ENCODE measurements at places on chromosomes 5 and 9. TPM values are rescaled to one million over a fixed set of nuclear protein-coding genes. Genes with fewer than 3 reads are reported as not detected.

Gene EIF4E1B
- not detected for total RNA-seq

Gene UCK1
- 24.8 TPM for total RNA-seq

Gene PHF24
- total RNA-seq = 3.1 TPM

Gene NR5A1
- not detected for total RNA-seq

Gene PCDHGA6
- total RNA-seq = 6.3 TPM

Gene PRSS3
- not detected for total RNA-seq

Gene CD74
- 3.1 TPM for total RNA-seq

Gene WHRN
- total RNA-seq = 3.2 TPM

Gene SPATA31A3
- total RNA-seq = not detected

Gene CARD6
- total RNA-seq = not detected

GRCh38 chr5:24773261-24773660, 128.5 kb upstream of the CDH10 start:
- no peak for DNase-seq
- peaks cover 2% of the 10 kb centered on the region for H3K4me1 ChIP-seq
- H3K27ac ChIP-seq = no peak overlapping the region
- no peaks in the 10 kb centered on the region for H3K36me3 ChIP-seq
- H3K4me3 ChIP-seq = no peak overlapping the region
- no peaks in the 10 kb centered on the region for H3K27me3 ChIP-seq

DNA sequence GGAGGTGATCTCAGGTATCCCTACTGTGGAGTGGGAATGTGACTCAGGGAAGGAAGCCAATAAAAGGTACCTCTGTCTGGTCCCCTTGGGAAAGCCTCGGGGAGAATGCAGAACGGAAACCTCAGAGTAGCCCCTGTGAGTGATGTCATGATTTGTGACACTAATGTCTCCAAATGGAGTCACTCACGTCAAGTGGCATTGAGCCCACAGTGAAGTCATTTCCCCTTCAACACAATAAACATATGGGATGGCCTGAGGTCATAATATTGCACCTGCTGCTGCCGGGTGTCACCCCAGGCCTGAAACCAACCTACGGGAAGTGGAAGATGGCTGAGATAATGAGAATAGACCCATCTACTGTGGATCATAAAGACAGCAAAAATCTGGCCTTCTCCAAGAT, 75.9 kb upstream of the GOLM1 start:
- DNase-seq = no peak
- no peaks in the 10 kb centered on the region for H3K4me1 ChIP-seq
- no peaks in the 10 kb centered on the region for H3K27me3 ChIP-seq

DNA sequence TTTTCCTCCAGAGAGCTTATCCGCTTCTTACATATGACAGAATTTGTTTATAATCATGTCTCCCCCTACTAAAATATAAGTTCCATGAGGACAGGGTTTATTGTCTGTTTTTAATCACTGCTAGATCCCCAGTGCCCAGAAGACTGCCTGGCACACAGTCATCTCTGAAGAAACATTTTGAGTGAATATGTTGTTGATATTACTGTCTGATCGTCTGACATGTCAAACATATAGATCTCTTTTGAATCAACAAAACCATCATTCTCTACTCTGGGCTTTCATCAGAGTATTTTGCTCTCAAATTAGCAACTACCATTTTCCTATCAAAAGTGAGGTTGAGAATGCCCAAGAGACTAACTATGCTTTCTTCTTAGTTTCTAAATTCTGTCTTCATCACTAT, 67.3 kb upstream of the SHISAL2B start:
- no peaks in the 10 kb centered on the region for H3K36me3 ChIP-seq
- H3K27ac ChIP-seq = no peak overlapping the region
- no peak for DNase-seq
- H3K4me1 ChIP-seq = peaks cover 3% of the 10 kb centered on the region
- no peaks in the 10 kb centered on the region for H3K27me3 ChIP-seq

- H3K4me1 ChIP-seq = peaks cover 51% of the 10 kb centered on the region
- H3K36me3 ChIP-seq = peaks cover 3% of the 10 kb centered on the region
- H3K4me3 ChIP-seq = no peak overlapping the region
- no peak overlapping the region for H3K27ac ChIP-seq
- H3K27me3 ChIP-seq = peaks cover 12% of the 10 kb centered on the region
These were observed 29.7 kb downstream of the PCDHGC5 start for GRCh38 chr5:141518618-141519015.

DNA sequence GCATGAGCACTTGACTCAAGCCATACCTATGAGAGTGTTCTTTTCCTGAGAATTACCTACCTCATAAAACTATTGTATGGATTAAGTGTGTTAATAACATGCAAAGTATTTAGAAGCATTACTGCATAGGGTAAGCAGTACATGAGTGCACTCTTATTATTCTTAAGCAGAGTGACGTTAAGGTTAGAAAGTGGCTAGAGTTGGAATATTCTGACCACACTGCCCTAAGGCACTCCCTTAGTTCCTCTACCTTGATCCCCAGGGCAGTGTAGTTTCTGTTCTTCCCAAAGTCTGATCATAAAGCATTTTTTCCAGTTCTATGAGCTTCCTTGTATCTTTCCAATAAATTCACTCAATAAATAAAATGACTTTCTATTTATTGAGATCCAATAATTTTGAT, 189.2 kb downstream of the PCSK1 start:
- no peaks in the 10 kb centered on the region for H3K36me3 ChIP-seq
- H3K4me3 ChIP-seq = no peak overlapping the region
- H3K27ac ChIP-seq = no peak overlapping the region
- H3K4me1 ChIP-seq = peaks cover 24% of the 10 kb centered on the region
- DNase-seq = no peak

GRCh38 chr5:129572060-129572459, 112.0 kb downstream of the ADAMTS19 start:
- H3K27ac ChIP-seq = no peak overlapping the region
- no peaks in the 10 kb centered on the region for H3K36me3 ChIP-seq
- H3K4me3 ChIP-seq = no peak overlapping the region
- no peaks in the 10 kb centered on the region for H3K27me3 ChIP-seq

GRCh38 chr5:79791843-79792242, 102.2 kb downstream of the CMYA5 start:
- no peak overlapping the region for H3K27ac ChIP-seq
- peaks cover 9% of the 10 kb centered on the region for H3K4me1 ChIP-seq
- no peak overlapping the region for H3K4me3 ChIP-seq
- H3K27me3 ChIP-seq = peaks cover 2% of the 10 kb centered on the region
- DNase-seq = no peak
- H3K36me3 ChIP-seq = no peaks in the 10 kb centered on the region

DNA sequence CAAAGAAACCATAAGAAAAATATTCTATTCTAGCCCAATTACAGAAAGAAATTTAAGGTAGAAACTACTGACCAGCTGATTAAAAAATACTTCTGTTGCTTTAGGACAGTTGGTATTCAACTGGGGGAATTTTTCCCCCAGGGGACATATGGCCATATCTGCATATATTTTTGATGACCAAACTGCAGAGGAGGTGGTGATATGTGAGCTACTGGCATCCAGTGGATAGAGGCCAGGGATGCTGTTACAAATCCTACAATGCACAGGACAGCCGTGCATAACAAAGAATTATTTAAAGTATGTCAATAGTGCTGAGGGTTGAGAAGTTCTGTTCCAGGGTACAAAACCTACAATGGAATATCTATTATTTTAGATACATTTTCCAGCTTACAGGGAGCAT, 24.0 kb downstream of the ZFR start:
- H3K4me3 ChIP-seq = no peak overlapping the region
- no peak for DNase-seq
- peak overlapping the region; percentile 22 for H3K27ac ChIP-seq
- no peaks in the 10 kb centered on the region for H3K36me3 ChIP-seq
- H3K27me3 ChIP-seq = peaks cover 2% of the 10 kb centered on the region

DNA sequence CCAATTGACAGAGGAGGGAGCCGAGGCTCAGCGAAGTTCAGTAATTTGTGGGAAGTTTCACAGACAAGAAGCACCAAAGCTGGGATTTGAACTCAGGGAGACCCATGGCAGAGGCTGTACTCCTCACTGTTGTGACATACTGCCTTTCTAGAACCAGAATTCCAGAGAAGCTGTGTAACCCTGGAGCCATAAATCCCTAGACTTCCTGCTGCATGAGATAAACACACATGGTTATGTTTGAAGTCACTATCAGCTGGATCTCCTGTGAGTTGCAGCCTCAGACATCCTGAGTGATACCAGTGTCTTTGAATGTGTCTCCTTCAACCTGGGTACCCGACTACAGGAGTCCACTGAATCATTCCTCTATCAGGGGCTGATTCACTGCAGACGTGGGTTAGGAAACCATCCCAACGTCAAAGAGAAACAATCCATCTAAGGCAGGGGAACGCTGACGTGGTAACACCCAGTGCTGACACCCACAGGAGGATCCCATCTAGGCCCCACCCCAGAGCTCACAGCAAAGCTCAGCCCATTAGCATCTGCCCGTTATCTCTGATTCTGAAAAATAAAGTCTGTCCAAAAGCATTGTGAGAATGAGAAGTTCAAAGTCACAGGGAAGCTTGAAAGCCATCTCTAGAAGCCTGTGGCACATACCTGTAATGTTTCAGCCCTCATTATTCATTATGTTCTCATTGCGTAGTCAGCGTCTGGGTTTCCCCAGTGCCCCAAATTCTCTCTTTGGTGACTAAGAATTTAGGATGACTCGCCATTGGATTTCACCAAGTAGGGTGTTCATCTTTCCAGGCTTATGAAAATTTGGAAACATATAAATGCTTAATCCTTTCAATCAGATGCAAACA, 36.3 kb upstream of the BASP1 start:
- no peak overlapping the region for H3K27ac ChIP-seq
- H3K36me3 ChIP-seq = no peaks in the 10 kb centered on the region
- no peak overlapping the region for H3K4me3 ChIP-seq
- H3K4me1 ChIP-seq = peaks cover 3% of the 10 kb centered on the region
- peaks cover 5% of the 10 kb centered on the region for H3K27me3 ChIP-seq
- no peak for DNase-seq

DNA sequence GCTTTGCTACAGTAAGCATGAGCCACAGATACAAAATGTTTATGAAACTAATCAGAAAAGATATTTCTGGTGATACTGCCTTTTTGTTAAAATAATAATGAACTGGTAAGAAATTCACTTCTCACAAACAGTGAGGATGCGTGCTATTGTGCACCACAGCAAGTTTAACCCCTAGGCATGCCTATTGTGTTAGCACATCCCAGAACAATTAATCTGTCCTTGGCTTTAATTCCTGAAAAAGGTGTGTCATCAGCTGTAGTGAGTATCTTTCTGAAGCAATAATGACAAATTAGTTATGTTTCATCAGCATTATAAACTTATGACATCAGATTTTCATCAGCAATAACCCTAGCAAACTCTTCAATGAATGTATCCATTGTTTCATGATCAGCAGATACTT, 1307.2 kb downstream of the EFNA5 start:
- H3K36me3 ChIP-seq = no peaks in the 10 kb centered on the region
- no peaks in the 10 kb centered on the region for H3K27me3 ChIP-seq
- DNase-seq = no peak
- H3K27ac ChIP-seq = no peak overlapping the region

GRCh38 chr5:175393897-175394296, 50.1 kb downstream of the DRD1 start:
- H3K36me3 ChIP-seq = no peaks in the 10 kb centered on the region
- no peak for DNase-seq
- no peaks in the 10 kb centered on the region for H3K4me1 ChIP-seq
- no peak overlapping the region for H3K4me3 ChIP-seq
- H3K27ac ChIP-seq = no peak overlapping the region

GRCh38 chr9:77593528-77593927, 54.6 kb downstream of the GNA14 start:
- H3K4me1 ChIP-seq = no peaks in the 10 kb centered on the region
- no peak overlapping the region for H3K27ac ChIP-seq
- no peak for DNase-seq
- no peak overlapping the region for H3K4me3 ChIP-seq

GRCh38 chr5:40669606-40670390, 9.9 kb upstream of the PTGER4 start:
- peaks cover 2% of the 10 kb centered on the region for H3K27me3 ChIP-seq
- H3K4me1 ChIP-seq = no peaks in the 10 kb centered on the region
- H3K27ac ChIP-seq = no peak overlapping the region
- no peaks in the 10 kb centered on the region for H3K36me3 ChIP-seq
- no peak for DNase-seq

DNA sequence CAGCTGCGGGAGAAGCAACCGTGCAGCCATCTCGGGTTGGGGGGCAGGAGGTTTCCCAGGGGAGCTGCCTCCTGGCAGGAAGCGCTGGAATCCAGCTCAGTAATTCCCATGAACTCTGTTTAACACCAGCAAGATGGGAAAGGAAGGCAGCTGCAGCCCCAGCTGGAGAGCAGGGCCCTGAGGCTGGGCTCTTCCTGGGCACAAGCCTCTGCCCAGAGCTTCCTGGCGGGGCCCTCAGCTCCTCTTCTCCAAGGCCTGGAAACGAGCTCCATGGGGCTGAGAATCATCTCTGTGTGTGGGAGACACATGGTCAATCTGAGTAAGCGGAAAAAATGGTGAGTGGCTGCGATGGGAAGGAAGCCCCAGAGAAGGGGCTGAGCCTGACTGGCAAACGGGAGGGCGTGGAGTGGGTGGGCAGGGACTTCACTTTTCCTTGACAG, 6.3 kb downstream of the MRPL36 start:
- no peak overlapping the region for H3K27ac ChIP-seq
- no peaks in the 10 kb centered on the region for H3K27me3 ChIP-seq
- H3K36me3 ChIP-seq = no peaks in the 10 kb centered on the region
- DNase-seq = no peak

- H3K36me3 ChIP-seq = no peaks in the 10 kb centered on the region
- no peak for DNase-seq
- H3K27me3 ChIP-seq = no peaks in the 10 kb centered on the region
- no peak overlapping the region for H3K27ac ChIP-seq
- no peaks in the 10 kb centered on the region for H3K4me1 ChIP-seq
These were observed 146.6 kb downstream of the ADAMTS12 start for GRCh38 chr5:33745101-33745770.

DNA sequence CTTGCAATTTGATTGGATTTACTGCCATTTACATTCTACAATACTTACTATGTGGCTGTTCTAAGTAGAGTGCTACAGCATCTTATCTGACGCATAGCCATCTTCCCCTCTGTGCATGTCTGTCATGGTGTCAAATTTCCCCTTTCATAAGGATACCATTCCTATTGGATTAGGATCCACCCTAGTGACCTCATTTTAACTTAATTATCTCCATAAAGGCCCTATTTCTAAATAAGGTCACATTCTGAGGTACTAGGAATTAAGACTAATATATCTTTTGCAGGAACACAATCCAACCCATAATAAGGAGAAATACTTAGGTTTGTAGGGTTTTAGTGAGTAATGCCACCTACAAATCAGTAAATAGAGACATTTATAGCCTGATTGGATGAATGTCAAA, 268.0 kb downstream of the ADAMTSL1 start:
- H3K27me3 ChIP-seq = peaks cover 4% of the 10 kb centered on the region
- no peak overlapping the region for H3K4me3 ChIP-seq
- H3K36me3 ChIP-seq = no peaks in the 10 kb centered on the region
- H3K4me1 ChIP-seq = peaks cover 5% of the 10 kb centered on the region
- DNase-seq = no peak

GRCh38 chr5:157308836-157309465, 43.0 kb downstream of the CYFIP2 start:
- H3K4me3 ChIP-seq = no peak overlapping the region
- H3K27ac ChIP-seq = no peak overlapping the region
- no peaks in the 10 kb centered on the region for H3K36me3 ChIP-seq
- no peak for DNase-seq
- peaks cover 2% of the 10 kb centered on the region for H3K27me3 ChIP-seq

GRCh38 chr9:99307851-99308250, 85.8 kb downstream of the SEC61B start:
- peaks cover 4% of the 10 kb centered on the region for H3K27me3 ChIP-seq
- peaks cover 16% of the 10 kb centered on the region for H3K4me1 ChIP-seq
- H3K36me3 ChIP-seq = peaks cover 5% of the 10 kb centered on the region
- no peak for DNase-seq
- H3K4me3 ChIP-seq = no peak overlapping the region
- no peak overlapping the region for H3K27ac ChIP-seq

GRCh38 chr9:18618862-18619261, 144.9 kb downstream of the ADAMTSL1 start:
- no peak for DNase-seq
- H3K36me3 ChIP-seq = no peaks in the 10 kb centered on the region
- H3K27ac ChIP-seq = no peak overlapping the region

Measured in glutamatergic neuron (in vitro differentiated cells).